ENCODE measurements at places on chromosomes 7 and 10. TPM values are rescaled to one million over a fixed set of nuclear protein-coding genes. Genes with fewer than 3 reads are reported as not detected.

- DNase-seq = no peak
These were observed 163.3 kb downstream of the THSD7A start for GRCh38 chr7:11668727-11669126.

Gene VIPR2
- not detected for total RNA-seq

Gene SLC26A5
- total RNA-seq = not detected

DNA sequence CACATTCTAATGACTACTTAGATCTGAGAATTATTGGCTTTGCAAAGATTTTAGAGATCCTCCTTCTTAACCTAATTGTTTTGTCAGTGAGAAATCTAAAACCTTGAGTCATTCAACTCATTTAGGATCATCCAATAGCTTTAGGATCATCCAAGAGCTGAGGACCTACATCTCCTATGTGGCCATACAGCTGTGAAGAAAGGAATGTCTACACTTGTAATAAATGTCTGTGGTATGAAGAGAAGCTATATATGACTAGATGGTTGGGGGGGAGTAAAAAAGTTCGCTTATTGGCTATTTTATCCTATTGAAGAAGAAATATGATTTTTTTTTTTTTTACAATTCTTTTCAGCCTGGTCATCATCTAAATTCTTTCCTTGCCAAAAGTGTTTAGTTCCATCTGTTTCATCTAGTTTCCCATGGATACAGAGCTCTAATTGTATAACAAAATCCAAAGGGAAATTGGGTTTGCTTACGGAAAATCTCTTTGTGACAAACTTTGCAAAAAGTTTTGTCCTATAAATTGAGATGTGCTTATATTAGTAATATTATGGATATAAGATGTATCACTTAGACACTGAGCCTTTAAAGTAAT is 196.7 kb downstream of the PRKG1 start:
- no peak for DNase-seq

- no peak for DNase-seq
These were observed 34.1 kb upstream of the KCNMA1 start for GRCh38 chr10:77671594-77672252.

DNA sequence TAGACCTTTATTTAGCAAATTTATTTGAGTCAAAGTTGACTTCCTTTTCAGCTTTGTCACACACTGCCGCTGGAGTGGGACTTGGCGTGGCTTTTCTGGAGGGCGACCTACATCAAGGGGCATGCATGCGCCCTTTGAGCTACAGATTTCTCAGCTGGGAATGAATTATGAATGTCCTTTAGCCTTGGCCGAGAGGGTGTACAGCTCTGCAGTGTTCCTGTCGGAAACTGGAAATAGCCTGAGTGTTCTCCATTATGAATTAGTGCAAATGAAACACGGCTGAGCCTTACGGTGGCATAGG is 79.7 kb downstream of the GLRX3 start:
- DNase-seq = no peak

Gene MACROH2A2
- total RNA-seq = 15.0 TPM

GRCh38 chr7:37320140-37320847 is 128.4 kb downstream of the ELMO1 start:
- peak; percentile 73 for DNase-seq

DNA sequence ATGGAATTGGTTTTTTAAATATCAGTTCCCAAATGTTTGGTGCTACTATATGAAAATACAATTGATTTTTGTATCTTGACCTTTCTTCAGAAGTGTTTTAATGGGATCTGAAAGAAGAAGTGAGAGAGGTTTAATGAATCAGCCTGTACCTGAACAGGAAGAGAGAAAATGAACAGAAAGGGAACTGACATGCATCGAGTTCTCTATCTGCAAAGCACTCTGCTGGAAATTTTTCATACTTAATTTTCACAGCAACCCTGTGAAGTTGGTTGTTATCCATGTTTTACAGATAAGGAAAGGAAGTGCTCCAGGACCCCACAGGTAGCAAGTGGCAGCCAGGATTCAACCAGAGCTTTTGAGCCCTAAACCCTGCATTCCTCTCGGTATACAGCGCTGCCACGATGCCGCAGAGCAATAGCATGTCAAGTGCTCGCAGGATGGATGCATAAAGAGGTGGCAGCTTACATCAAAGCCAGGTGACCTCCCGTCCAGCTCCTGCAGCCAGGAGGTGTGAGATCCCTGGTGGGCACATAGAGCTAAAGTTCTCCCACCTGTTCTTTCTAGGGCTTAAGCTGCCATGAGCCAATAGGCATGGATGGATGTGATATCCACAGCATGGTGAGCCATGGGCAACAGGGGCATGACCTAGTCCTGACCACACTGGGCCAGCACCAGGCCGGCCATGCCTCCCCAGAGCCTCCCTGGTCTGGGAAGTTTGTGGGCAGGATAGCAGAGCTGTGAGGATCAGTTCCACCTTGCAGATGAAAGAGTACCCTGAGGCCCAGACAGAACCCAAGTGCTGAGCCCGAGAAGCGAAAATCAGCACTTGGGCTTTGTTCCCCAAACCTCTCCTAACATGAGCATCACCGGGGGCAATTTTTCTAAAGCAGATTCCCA is 57.2 kb downstream of the CALML3 start:
- DNase-seq = no peak

Gene FGFR2
- total RNA-seq = 0.19 TPM

DNA sequence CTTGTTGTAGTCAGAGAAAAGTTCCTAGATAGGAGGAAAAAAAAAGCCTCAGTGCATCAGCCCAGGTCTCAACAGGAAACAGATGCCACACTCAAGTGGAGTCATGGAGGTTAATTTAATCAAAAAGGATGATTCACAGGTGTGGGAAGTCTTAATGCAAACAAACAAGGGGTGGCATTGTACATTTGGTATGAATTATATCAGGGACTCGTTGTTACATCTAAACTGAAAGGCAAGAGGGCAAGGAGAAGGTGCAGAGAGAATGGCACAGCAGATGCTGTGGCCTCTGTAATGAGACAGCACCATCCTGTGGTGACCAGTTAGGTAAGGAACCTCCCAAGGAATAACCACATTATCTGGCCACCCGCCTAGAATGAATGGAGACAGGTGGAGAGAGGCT is 133.7 kb downstream of the PTPRZ1 start:
- DNase-seq = peak; percentile 63

DNA sequence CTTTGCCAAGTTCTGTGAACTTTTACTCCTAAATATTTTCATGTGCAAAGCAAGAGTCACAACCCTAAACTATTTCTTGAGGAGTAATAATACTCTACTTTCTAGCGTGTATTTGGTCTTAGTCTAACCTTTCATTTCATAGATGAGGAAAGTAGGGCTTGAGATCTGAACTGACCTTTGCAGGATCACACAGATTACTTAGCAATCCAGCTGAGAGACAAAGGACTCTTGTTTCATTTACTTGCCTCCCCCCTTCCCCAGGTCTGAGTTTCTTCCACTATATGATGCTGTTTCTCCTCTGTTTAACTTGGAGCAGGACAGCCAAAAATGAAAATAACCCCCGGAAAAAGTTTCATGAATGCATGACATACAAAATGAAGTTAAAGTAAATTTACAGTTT is 75.3 kb upstream of the PTN start:
- DNase-seq = no peak
